AG09309 (cell line): ENCODE measurements at places on chromosomes 12 and 14.
A peak's percentile ranks its signal among the peaks of the same experiment; 100 is the strongest.

DNA sequence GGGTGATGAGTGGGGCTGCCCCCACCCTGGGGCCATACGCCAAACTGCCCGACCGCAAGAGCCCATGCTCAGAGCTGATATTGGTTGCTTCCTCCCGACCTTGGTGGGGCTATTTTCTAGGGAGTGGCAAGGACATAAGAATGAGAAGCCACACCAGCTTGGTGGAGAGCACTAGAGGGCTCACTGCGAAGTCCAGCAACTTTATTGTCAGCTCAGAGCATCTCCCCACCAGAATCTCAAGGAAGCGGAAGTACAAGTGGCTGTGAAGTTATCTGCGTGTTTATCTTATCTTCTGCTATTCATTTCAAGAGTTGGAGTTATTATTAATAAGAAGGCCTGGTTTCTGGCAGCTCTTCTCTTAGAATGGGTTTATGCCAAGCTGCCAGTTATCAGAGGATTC lies 4.9 kb upstream of the PLXNC1 start:
- no peak for DNase-seq

GRCh38 chr14:80621701-80622100 lies 319.8 kb downstream of the CEP128 start:
- DNase-seq = no peak

GRCh38 chr12:93689076-93689834 lies 12.1 kb downstream of the CRADD start:
- DNase-seq = no peak

GRCh38 chr14:102063808-102064429 lies 22.9 kb downstream of the HSP90AA1 start:
- DNase-seq = no peak

DNA sequence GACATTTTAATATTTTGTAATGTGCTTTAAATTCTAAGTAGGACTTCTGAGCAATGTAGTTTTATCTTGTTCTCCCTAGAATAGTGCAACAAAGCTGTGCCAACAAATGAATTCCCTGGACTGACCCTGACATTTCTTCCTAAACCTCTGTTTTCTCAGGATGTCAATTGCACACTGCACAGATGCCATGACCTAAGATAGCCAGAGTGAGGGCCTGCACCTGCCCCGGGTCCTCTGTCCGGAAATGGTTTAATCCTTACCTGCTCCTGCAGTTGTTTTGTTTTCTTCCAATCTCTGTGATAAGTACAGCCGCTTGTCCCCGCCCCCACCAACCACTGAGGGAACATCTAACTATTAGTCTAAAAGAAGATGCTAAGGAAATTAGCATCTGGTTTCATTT lies 831.5 kb downstream of the GALC start:
- DNase-seq = no peak

DNA sequence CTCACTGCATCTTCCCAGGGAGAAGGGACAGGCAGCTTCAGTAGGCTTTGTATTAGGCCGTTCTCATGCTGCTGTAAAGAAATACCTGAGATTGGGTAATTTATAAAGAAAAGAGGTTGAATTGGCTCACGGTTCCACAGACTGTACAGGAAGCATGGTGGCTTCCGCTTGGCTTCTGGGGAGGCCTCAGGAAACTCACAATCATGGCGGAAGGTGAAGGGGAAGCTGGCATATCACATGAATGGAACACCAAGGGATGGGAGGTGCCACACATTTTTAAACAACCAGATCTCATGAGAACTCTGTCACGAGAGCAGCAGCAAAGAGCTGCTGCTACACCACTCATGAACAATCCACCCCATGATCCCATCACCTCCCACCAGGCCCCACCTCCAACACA lies 182.2 kb upstream of the SFSWAP start:
- no peak for DNase-seq

DNA sequence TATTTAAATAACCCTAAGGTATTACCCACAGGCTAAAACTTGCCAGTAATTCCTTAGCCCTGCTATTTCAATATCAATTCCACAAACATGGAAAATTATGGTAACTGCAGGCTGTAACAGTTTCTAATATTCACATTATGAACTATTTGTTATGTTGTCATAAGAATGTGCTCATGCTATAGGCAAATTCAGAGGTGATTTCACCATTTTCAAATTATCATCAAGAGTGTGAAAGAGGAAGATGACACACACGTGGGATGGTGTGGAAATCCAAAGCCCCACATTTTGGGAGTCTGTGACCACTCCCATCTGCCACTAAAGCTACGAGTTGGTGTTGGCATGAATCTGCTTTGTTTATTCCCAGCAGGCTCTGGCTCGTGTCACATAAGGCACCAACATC lies 5.9 kb upstream of the MYO1A start:
- no peak for DNase-seq

GRCh38 chr12:48296586-48297282 lies 54.0 kb downstream of the ZNF641 start:
- DNase-seq = peak; percentile 3

GRCh38 chr12:6871052-6871957 lies 1.8 kb downstream of the SPSB2 start:
- no peak for DNase-seq

- DNase-seq = no peak
Measured at GRCh38 chr14:103544388-103545218, 15.6 kb downstream of the TRMT61A start.

DNA sequence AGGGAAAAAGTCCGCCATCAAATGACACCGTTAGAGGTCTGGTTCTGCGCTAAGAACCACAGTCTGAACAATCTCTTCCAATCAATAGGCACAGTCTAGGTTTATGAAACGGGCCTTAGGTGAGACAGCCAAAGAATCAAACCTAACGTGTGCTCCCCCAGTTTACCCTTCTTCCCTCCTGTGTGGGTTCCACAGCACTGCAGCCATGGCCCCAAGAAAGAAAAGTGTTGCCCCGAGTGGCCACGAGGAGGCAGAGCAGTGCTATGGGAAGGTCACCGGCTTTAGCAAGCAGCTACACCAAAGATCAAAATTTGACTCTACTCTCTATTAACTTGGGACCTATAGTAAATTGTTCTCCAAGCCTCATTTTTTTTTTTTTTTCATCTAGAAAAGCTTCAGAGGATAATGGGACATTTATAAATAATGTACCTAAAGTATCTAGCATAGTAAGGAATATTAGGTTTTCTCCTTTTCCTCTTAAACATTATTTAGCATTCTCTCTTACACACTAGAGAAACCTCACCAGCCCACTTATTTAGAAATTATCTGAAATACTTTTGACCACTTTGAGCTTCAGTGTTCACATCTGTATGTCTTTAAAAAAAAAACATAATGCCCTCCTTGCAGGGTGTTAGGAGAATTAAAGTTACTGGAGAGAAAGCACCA lies 70.2 kb upstream of the GPHB5 start:
- DNase-seq = peak; percentile 17

DNA sequence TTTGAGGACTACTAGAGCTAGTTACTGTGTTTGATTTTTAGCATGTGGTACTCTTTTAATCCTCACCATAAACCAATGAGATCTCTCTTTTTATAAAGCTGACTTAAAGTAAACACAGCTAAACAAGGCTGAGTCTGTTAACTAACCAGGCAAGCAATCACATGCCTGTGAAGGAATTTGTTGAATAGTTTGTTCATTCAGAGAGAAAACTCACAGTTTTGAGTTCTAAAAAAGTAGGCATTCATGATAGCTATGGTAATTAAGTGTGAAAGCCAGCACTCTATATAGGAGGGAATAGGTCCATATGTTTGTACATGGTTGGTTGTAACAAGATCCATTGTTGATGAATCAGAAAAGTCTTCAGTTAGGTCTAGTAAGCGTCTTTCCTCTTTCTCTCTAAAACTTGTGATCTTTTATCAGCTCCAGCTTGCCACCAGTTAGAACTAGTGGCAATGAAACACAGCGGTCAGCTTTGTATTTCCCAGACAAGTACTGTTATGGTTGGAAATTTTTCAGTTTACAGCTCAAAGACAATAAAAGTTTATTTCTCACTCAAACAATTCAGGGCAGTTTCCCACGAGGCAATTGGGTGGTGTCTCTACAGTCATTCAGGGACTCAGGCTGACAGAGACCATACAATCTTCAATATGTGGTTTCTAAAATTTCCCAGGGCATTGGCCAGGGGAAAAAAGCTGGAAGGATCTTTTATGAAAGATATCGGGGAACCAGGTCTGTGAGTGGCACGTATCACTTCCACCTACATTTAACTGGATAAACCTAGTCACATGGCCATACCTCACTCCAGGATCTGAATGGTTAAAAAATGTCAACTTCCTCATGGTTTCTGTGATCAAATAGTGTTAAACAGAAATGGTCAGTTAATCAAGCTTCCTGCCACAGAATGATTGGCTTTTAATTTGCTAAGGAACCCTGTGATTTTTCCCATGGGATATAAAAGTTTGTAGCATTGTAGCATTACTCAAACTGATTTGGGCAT lies 203.1 kb downstream of the KIF21A start:
- no peak for DNase-seq

GRCh38 chr14:77906446-77906845 lies 106.5 kb downstream of the ADCK1 start:
- no peak for DNase-seq

DNA sequence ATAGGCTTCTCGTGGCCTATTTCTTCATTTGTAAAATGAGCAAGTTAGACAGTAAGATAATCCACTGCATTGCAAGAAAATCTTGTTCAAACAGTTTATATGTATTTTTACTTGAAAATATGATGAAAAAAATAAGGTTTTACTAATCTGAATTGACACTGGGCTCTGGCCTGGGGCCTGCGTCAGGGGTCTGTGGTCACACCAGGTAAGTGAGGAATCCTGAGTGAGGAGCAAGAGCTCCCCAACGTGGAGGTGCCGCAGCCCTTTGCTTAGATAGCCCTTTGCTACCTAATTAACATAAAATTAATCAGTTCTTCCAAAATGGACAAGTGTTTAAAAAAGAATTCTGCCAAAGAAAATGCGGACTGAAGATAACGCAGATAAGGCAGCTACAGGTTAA lies 39.1 kb upstream of the STAB2 start:
- DNase-seq = no peak

- no peak for DNase-seq
Measured at GRCh38 chr12:37543966-37544668, 772.5 kb upstream of the ALG10B start.

- DNase-seq = no peak
Measured at GRCh38 chr14:101167428-101167827, 263.9 kb upstream of the RTL1 start.

DNA sequence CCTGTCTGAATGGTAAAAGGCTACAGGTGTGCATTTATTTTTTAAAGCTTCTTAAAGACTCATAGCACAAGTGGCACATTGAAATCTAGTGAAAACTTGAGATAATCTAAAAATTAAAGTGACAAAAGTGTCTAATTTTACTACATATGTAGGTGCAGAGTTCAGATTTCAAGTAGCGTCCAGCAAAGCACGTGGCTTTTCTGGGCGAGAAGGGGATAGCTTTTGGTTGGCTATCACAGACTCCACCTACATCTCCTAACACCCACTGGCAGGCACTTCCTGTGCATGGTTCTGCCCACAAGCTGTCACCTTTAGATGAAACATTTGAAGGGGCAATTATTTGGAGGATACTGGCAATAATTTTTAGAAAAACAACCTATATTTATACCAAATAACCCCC lies 1.9 kb upstream of the PITPNM2 start:
- DNase-seq = no peak

- DNase-seq = no peak
Measured at GRCh38 chr12:99381992-99382391, 265.6 kb upstream of the GARIN6 start.

GRCh38 chr12:111389635-111390034 lies 16.1 kb upstream of the SH2B3 start:
- DNase-seq = no peak

DNA sequence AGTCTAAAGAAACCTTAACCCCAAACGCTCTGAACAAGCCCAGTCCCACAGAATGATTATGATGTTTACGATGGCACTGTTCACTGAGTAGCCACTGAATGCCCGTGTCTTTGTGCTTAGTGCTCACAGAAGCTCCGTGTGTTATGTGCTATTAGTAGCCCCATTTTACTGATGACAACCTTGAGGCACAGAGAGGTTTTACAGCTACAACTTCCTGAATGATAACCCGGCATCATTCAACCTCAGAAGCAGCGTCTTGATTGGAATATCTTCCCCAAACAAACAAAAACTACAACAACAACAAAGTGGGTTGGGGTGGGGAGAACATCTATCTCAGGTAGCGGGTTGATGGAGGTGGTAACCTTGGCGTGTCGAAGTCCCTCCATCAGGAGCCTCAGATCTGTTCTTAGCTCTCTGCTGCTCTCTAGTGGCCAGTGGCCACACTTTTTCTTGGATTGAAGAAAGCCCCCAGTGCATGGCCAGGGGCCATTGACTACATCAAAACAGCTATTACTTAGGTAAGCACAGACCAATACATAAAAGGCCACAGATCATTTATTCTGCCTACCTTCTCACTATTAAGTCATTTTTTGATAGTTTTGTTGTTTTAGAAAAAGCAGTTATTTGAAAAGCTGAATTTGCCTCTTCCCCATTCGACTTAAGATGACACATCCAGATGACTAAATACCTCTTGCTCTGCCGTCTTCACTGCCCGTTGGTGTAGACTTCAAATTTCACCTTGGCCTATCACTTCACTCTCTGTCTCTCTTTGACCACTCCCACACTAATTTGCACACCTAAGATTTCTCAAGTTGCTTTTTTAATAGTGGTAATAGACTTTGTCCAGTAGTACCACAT lies 376.9 kb downstream of the GALC start:
- no peak for DNase-seq

DNA sequence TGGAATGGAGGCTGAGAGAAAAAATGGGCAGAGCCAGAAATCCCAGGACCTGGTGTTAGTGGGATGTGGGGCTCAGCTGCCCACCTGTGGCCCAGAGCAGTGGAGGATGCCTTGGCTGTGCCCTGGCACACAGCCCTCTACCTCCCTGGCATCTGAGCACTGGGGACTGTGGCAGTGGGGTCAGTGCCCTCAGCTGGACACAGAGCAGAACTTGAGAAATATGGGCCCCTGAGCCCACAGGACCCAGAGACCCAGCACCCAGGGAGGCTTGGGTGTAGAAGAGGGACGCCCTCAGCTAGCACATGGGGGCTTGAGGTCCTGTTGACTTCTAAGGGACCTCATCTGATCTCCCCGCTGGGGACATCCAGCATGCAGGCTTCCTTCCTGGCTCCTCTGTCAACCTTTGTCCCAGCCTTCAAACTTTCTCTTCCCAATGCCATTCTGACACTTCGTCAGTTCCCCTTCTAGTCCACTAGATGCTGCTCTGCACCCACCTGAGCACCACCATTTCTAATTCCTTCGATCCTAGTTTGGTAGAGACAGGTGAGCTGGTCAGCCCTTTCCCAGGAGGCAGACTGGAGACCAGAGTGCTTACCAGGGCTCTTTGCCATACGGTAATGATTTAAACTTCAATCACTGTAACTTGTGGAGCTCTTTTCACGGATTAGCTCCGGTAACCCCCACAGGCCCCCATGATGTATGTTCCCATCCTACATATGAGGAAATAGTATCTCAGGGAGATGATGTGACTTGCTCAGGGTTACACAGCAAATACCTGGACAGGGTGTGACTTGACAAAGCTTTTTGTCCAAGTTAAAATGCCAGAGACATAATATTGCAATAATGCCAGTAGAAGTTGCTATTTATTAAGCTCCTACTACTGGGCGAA lies 143.7 kb downstream of the ASCL4 start:
- DNase-seq = no peak

GRCh38 chr12:5973461-5974115 lies 28.5 kb upstream of the ANO2 start:
- DNase-seq = no peak
